ENCODE measurements at places on chromosomes 4 and X. TPM values are rescaled to one million over a fixed set of nuclear protein-coding genes. Genes with fewer than 3 reads are reported as not detected.

The GPAT3 gene
- total RNA-seq: 32.5 TPM

The BEX1 gene
- total RNA-seq: 49.2 TPM

The GPR143 gene
- 1.1 TPM for total RNA-seq

The S100G gene
- not detected for total RNA-seq

The PPP4R3C gene
- not detected for total RNA-seq

The JCHAIN gene
- 1.8 TPM for total RNA-seq

The P2RY10 gene
- total RNA-seq: 0.43 TPM

The PRRG3 gene
- total RNA-seq: 1.7 TPM

The POU4F2 gene
- total RNA-seq: not detected

The CT45A3 gene
- not detected for total RNA-seq

The GRK4 gene
- 7.0 TPM for total RNA-seq

The AFAP1 gene
- 27.2 TPM for total RNA-seq

The SASH3 gene
- total RNA-seq: 2.1 TPM

The MAGEA2 gene
- total RNA-seq: not detected

The RGN gene
- total RNA-seq: 7.3 TPM

The SYN1 gene
- 6.4 TPM for total RNA-seq

The HSD17B13 gene
- total RNA-seq: not detected

The ZRSR2 gene
- total RNA-seq: 4.0 TPM

The SLC10A4 gene
- total RNA-seq: not detected

The SPATA4 gene
- 0.28 TPM for total RNA-seq

The ALB gene
- total RNA-seq: not detected

The UTP3 gene
- total RNA-seq: 12.5 TPM

The HMGB2 gene
- 34.4 TPM for total RNA-seq

The NUP62CL gene
- not detected for total RNA-seq

The UCHL1 gene
- 126 TPM for total RNA-seq

The PRIMPOL gene
- 7.1 TPM for total RNA-seq

The CENPI gene
- total RNA-seq: 0.63 TPM

The MSANTD1 gene
- total RNA-seq: not detected

The AFM gene
- not detected for total RNA-seq

The COX7B2 gene
- total RNA-seq: not detected

The AFF2 gene
- total RNA-seq: 3.2 TPM

The ADGRG2 gene
- total RNA-seq: 0.67 TPM

The DUSP21 gene
- total RNA-seq: not detected

The FOXR2 gene
- total RNA-seq: not detected

The BOD1L1 gene
- 16.2 TPM for total RNA-seq

The PDS5A gene
- 29.5 TPM for total RNA-seq

The SMIM31 gene
- total RNA-seq: not detected

The TLR8 gene
- total RNA-seq: 2.4 TPM

The HGFAC gene
- total RNA-seq: not detected

The OTUD6A gene
- total RNA-seq: not detected

The TKTL1 gene
- 4.0 TPM for total RNA-seq

The PWWP3B gene
- total RNA-seq: 5.9 TPM

The UGT2B17 gene
- total RNA-seq: not detected
